Body of pancreas (tissue), 4 donors: ENCODE measurements at places on chromosomes 1 and 21. TPM values are rescaled to one million over a fixed set of nuclear protein-coding genes. Genes with fewer than 3 reads are reported as not detected.

A3GALT2 gene
- not detected for total RNA-seq

DCAF8 gene
- 123 TPM for total RNA-seq

FOXO6 gene
- 2.3 TPM for total RNA-seq

CRYAA gene
- not detected for total RNA-seq

CELA3A gene
- total RNA-seq: 51,622 TPM

IGSF9 gene
- total RNA-seq: 2.3 TPM

PRELP gene
- 28.0 TPM for total RNA-seq

ADGRL2 gene
- 25.7 TPM for total RNA-seq

ARL8A gene
- 18.1 TPM for total RNA-seq
